ENCODE measurements at places on chromosomes 6 and 20.

GRCh38 chr6:169092375-169092774 is 161.3 kb downstream of the THBS2 start:
- no peak for DNase-seq

DNA sequence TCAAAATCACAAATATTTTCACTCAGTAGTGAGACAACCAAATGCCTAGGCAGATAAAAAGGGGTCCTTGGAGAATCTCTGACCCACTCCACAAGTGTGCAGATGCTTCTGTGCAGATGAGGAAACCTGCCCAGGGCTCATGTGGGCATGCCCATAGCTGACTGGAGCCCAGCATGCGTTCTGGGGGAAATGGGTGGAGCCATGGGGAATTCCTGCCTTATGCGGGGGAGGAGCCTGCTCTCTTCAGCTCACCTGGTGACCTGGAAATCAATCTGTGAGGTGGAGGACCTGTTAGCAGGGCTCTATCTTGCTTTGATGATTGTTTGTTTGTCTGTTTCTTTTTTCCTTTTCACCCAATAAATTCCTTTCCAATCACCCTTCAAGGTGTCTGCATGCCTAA is 23.4 kb upstream of the PLN start:
- DNase-seq = no peak

- DNase-seq = no peak
Observed at GRCh38 chr6:25537349-25538018, 114.5 kb upstream of the SCGN start.

DNA sequence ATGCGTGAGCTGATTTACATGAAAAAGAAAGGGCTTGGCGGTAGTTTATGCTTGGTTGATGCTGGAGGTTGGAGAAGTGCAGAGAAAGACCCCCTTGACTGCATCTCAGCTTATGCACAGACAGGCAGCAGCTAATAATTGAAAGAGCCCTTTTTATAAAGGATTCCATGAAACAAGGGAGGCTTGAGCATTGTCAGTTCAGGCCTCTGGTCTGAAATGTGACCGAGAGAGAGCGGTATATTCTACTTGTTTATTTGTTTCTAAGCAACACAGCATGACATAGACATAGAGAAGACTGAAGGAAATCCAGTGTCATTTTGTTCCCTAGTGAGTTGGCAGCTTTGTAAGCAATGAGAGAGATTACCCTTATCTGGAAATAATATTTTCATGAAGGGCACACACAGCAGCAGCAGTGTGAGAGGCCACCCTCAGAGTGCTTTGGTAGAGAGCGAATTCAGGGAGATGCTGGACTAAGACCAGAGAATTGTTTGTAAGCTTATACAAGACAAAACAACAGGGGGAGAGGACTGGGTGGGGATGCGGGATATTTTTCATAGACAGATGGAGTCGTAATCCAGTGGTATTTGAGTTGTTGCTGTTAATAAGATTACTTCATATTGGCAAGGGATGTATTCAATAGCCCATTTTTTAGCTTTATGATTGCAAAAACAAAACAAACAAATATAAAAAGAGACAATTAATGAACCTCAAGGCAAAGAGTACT is 34.6 kb upstream of the LAMA2 start:
- no peak for DNase-seq

- DNase-seq = no peak
Observed at GRCh38 chr20:45938727-45939438, 4.4 kb downstream of the PCIF1 start.

GRCh38 chr20:62350098-62350628 is 16.9 kb downstream of the LAMA5 start:
- no peak for DNase-seq

DNA sequence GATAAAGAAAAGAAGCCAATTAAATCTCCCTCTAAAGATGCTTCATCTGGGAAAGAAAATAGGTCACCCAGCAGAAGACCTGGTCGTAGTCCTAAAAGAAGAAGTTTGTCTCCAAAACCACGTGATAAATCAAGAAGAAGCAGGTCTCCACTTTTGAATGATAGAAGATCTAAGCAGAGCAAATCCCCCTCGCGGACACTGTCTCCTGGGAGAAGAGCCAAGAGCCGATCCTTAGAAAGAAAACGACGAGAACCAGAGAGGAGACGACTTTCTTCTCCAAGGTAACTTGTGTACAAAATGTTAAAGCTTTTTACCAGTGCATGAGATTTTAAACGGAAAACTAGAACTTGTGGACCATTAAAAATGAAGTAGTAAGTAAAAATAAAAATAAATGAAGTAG is 46.5 kb downstream of the FAM217A start:
- no peak for DNase-seq

GRCh38 chr6:139457476-139457875 is 83.0 kb upstream of the CITED2 start:
- DNase-seq = no peak

- no peak for DNase-seq
Observed at GRCh38 chr6:148134592-148134991, 208.0 kb upstream of the SASH1 start.

DNA sequence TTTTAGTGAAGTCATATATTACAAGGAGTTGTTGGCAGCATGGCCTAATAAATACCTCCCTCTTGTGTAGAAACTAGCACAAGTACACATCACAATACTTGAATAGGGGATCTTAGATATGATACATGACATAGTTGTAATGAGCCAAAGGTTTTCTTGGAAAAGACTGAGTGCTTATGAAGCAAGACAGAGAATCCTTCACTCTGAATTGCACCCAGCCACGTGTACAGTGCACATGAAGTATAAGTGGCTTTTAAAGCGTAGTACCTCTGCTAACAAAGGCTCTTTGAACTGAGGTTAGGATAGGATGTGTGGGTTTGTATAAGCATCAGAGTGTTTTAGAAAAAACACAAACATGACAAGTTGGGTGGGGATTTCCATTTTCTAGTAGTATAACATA is 145.5 kb upstream of the STMND1 start:
- peak; percentile 29 for DNase-seq

DNA sequence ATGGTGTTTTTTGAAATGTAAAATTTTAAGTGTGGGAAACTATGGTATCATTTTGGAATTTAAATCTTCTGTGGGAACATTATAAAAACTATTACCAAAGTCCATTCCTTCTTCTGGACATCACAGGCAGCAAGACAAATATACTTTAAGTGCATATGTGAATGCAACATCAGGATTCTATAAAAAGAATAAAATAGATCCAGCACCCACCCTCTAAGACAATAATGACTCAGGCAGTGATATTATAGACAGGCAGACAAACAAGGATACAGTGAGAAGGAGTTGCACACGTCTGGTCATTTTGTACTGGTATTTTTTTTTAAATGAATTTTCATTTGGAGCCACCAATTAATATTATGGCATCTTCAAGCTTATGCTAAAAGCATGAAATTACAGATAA is 21.1 kb upstream of the NEDD9 start:
- no peak for DNase-seq

GRCh38 chr6:137105375-137105774 is 60.6 kb upstream of the IL20RA start:
- DNase-seq = peak; percentile 18

- DNase-seq = peak; percentile 69
Observed at GRCh38 chr6:125310994-125311649, 9.4 kb upstream of the HDDC2 start.

- no peak for DNase-seq
Observed at GRCh38 chr6:138817799-138818198, 21.9 kb downstream of the ECT2L start.

Data from CD4-positive, alpha-beta T cell treated with Interleukin-17A for 1 hour (primary cell).